Stimulated activated naive CD8-positive, alpha-beta T cell treated with anti-CD3 and anti-CD28 coated beads, Interleukin-15, amount 100 ng/mL, for 72 hours (primary cell): ENCODE measurements at places on chromosomes 12 and 14.

GRCh38 chr14:71203306-71203705 is 296.0 kb downstream of the PCNX1 start:
- DNase-seq, result no peak

DNA sequence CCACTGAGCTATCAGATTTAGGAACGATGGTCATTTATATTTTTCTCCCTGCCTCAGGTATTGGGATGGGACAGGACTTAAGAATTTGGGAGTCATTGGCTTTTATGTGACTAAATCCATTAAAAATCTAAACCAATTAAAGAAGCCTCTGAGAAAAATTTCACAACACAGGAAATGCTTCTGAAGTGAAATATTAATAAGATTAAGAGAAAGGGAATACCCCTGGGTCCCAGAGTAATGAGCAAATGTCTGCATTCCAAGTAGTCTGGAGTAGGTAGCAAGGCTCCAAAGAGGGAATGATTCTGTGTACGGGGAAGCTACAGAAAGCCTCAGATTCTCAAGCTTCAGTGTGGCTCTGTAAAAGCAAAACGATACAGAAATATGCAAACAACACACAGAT is 707 bp upstream of the MED6 start:
- DNase-seq, result no peak

- DNase-seq, result no peak
These were observed 19.2 kb downstream of the IL26 start for GRCh38 chr12:68206446-68206845.

- no peak for DNase-seq
These were observed 729 bp upstream of the GAPDH start for GRCh38 chr12:6533653-6533922.

DNA sequence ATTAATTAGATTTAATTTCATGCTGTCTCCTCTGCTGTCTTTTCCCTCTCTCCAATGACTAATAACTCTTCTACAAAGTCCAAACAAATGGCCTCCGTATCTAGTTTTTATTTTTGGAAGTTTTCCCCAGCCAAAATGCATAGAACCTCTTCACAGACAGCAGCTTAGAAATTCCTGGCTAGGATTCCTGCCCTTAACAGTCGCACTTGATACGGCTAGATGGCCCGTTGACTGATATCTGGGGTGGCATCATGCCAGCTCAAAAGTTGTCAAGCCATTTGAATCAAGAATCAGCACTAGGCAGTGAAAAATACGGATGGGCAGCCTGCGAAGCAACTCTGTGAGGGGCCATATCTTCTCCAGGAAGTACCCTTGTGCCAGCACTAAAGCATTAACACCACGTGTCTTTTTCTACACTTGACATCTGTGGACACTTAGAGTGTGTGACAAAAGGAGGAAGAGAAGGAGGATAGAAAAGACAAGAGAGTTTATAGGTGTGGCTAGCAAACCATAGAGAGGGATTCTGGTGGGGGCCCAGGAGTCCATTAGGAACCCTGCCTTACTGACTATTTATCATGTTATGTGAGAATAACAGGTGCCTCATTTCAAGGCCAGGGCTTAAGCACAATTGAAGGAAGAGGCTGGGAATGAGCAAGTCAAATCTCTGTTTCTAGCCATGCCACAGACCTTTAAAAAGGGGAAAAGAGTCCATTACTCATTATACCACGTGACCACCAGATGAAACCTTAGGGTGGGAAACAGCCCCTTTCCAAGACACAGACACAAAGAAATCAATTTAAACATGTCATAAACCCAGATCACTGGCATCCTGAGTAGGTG is 39.2 kb upstream of the KRR1 start:
- no peak for DNase-seq

DNA sequence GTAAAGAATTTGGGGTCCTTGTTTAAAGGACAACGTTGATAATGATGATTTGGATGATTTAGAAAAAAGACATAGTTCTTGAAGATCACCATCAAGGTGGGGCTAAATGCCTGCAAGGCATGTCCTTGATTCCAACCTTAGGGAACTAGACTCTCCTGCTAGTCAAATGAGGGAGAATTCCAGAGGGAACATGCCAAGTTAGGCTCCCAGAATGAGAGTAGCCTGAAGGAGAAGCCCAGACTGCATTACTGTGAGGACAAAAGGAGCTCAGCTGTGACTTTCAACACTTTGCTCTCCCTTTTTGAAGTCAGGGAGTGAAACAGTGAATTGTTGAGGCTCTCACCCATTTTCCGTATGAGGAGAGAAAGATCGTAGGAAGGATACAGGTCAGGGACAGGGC is 95.2 kb upstream of the TBX3 start:
- DNase-seq, result no peak

DNA sequence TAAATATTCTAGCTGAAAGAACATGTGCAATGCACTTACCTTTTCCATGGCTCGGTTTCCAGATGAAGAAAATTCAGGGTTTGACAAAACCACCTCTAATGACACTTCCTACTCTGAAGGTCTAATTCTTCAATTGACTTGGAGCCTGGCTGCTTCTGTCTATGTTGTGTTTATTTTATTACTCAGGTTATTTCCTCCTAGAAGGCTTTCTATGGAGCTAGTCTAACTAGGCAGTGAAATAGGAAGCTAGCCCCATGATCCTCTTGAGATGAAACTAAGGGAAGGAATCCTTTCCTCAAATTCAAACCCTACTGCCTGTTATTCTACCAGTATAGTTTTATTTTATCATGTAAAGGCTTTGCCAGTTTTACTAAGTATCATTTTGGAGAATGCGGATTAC is 20.9 kb upstream of the IFNG-AS1 start:
- DNase-seq, result no peak

DNA sequence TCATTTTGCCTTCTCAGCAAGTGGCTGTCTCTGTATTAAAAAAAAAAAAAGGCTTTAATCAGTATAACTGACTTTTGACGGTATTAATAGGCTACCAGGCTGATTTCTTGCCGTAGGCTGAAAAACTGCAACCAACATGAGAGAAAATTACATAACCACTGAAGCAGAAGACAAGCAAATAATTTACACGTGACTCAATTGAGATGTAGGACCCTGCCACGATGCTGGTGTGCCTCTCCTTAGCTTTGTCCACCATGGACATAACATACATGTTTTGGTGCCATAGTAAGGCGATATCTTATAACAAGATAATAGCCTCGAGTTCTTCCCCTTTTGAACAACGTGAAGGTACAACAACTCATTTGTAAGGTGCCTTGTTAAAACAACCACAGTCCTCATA is 88.7 kb upstream of the GRIP1 start:
- DNase-seq, result no peak

DNA sequence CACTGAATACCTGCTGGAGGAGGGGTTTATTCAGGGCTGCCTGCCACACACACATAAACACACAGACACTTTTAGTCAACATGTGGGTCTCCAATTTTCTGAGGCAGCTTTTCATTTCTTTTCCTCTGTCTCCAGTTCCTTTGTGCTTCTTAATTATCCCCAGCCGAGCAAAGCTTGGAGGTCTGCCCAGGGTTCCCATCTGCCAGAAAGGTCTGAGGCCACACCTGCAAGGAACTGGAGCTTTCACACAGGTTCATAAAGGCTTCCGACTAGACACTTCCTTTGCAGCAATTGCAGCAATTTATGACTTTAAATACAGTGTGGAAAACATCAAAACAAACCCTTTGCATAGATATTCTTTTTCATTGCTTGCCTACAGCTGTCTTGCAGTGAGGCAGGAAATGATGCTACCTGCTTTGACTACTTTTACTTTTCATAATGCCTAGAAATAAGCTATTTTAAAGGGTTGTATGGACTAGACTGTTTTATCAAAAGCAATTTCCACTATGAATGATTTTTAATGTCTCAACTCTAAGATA is 1318.9 kb downstream of the AACS start:
- DNase-seq, result no peak

DNA sequence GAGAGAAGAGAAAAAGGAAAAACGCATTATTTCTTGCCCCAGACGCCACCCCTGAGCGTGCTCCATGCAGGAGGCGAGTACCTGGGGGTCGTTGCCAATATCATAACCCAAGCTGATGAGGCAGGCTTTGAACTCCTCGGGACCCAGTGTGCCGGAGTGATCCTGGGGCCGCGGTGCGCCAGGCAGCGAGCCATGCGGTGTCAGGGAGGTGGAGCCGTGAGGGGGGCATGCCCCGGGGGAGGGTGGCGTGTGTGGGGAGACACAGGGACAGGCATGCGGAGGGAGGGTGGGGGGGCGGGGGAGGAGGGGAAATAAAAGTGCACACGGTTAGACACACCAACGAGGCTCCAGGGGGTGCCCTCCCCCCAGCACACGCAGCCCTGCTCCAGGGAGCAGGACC is 86.0 kb upstream of the ZFP36L1 start:
- DNase-seq, result no peak

- no peak for DNase-seq
These were observed 51.6 kb upstream of the PMCH start for GRCh38 chr12:102249079-102249841.

DNA sequence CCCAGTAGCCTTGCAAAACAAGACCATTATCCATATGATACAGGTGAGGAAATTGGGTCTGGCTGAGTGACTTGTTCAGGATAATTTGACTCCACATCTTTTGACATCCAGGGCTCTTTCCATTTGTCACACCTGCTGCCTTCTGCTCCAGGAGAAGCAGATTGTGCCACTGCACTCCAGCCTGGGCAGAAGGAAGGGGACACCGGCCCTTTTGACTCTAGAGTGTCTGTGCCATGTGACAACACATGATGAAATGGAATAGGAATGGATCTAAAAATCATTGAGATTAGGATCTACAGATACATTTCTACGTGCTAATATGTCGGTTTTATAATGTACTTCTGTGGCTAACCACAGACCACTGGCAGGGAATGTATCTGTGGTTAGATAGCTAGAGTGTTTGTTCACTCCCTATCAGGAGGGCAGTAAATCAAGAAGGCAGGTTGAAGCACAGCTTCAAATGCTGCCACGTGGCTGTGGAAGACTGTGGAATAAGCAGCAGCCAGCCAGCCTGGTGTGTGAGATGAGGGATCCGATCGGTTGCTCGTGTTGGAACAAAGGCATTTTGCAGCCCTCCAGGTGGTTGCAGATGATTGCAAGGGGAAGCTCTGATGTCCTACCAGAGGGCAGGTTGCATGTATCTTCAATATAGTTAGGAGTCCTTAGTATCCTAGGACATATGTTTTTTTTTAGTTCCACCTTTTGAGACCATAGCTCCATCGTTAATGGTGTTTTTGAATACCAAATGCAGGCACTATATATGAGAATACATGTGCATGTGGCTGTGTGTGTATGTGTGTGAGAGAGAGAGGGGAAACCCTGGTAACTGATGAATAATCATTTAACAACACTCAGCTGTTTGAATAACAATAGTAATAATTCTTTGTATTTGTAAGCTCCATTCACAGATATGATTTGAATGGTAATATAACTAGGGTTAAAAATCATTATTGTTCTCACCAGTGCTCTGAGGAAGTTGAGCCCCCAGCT is 28.6 kb downstream of the EML1 start:
- DNase-seq, result no peak
